ENCODE measurements at places on chromosomes 12 and 14. TPM values are rescaled to one million over a fixed set of nuclear protein-coding genes. Genes with fewer than 3 reads are reported as not detected.

DNA sequence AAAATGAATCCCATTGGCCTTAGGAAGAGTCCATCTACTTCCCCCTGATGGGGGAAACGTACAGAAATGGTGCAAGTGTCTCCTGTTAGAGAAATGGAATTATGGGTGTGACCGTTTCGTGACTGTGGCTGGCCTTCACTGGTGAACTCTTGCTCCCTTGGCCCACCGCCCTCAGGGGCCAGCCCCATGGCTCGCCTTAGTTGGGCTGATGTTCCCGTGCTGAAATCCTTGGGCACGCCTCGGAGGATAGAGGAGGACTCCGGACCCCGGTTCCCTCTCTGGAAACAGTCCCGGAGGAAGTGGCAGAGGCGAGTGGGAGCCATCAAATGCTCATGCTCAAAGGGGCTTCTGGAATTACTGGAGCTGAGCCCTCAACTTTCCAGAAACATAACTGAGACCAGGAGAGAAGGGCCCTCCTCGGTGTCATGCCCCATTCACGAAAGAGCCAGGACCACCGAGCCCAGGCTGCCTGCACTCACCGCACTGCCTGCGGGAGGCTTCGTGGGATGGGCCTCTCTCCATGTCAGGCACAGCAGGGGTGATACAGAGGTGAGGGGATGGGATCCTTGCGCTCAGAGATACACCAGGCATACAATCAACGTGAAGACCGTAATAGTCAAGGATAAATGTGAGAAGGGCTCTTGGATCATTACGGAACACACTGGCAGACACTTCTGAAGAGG is 10.1 kb upstream of the CACNA2D4 start:
- DNase-seq, result peak; percentile 86

GRCh38 chr12:113058553-113058952 is 2.0 kb downstream of the DTX1 start:
- DNase-seq, result no peak

- DNase-seq, result no peak
These were observed 13.9 kb downstream of the CDCA4 start for GRCh38 chr14:105006831-105007592.

DNA sequence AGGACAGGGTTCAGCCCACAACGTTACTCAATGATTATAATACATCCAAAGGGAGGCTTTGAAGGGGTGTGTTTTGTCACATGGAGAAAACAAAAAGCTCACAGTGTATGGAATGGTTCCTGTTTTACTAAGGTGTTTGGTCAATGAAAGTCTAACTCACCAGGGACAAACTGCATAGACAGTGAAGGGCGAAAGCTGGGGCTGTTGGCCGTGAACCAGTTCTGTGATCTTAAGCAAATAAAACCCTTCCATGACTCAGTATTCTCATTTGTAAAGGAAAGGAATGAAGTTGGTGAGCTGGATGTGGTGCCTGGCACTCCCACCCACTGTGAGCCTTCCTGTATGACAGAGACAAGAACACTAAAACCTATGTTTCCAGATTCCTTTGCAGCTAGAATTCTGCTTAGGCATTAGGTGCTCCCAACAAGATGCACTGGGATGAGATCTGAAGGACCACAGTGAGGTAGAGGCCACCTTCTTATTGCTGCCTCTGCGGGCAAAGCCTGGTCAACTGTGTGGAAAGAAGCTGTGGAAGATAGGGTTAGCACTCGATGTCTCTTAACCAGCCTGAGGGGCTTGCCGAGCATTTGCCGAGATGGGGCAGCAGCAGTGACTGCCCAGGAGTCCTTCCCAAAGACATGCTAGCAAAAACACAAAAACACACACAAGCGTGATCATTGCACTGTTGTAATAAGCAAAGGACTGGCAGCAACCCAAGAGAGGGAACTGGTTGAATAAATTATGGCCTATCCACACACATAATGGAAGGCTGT is 48.5 kb downstream of the VCPKMT start:
- DNase-seq, result peak; percentile 87

- no peak for DNase-seq
These were observed 408.2 kb upstream of the CCDC196 start for GRCh38 chr14:66078006-66078405.

GRCh38 chr14:92456215-92457015 is 57.2 kb upstream of the RIN3 start:
- DNase-seq, result peak; percentile 44

DNA sequence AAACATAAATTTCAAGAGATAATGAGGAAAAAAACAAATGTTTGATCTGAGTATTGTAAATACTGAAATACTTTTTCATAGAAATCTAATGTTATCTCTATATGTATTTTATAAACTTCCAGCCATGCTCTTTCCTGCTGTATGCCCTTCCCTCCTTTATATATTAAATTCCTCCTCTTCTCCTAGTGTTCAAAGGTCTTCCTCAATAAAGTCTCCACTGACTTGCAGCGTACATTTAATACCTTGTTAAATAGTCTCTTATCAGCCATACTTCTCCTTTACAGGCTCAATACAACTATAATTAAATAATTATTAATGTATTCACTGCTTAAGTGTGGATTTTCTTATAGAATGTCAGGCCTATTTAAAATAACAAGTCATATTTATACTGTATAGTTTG is 26.0 kb downstream of the ERGIC2 start:
- no peak for DNase-seq

DNA sequence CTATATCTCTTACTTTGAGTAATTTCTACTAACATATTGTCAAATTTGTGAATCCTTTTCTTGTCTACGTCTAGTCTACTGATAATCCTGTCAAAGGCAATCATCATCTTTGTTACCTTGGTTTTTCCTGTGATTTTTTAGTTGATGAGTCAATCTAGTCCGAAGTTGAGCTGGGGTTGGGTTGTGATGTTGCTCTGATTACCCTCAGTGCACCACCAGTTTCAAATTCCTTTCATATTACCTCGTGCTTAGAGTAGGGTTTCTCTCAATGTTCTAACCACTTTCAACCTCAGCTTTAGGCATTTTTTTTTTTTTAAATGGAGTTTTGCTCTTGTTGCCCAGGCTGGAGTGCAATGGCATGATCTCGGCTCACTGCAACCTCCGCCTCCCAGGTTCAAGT is 186.8 kb downstream of the BTG1 start:
- no peak for DNase-seq

- peak; percentile 68 for DNase-seq
These were observed 50.4 kb downstream of the DYRK2 start for GRCh38 chr12:67698672-67699581.

DNA sequence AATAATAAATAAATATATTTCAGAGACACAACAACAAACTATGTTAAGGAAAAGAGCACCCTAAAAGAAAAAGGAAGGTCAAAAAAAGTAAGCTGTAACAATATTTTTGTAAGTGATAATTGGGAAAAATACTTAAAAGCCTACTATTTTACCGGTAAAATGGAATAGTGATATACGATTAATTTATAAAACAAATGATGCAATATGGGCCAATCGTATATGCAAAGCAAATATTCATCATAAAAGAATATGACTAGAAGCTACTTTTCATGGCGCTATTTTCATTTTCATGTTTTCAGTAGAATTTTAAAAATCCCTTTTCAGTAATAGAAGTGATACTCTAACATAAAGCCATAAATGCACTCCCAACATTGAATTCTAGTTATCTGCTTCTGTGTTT is 131.0 kb upstream of the AMIGO2 start:
- no peak for DNase-seq

DNA sequence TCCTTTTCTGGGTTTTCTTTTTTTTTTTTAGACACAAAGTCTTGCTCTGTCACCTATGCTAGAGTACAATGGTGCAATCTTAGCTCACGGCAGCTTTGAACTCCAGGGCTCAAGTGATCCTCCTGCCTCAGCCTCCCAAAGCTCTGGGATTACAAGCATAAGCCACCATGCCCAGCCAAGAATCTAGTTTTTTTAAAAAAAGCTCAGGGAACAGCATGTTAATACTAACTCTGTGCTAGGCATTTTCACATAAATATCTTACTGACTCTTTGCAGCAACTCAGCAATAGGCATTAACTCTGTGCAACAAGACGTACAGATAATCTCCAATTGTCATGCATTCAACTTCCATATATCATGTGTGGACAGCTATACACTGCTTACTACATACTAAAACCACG is 97.4 kb downstream of the LLPH start:
- DNase-seq, result no peak

MYF6 gene
- 0.07 TPM for total RNA-seq

PLD4 gene
- not detected for total RNA-seq

SERPINA4 gene
- total RNA-seq, result not detected

LHX5 gene
- total RNA-seq, result not detected

AMN gene
- not detected for total RNA-seq

ACOT4 gene
- 0.76 TPM for total RNA-seq

TSHR gene
- 0.20 TPM for total RNA-seq
